ENCODE measurements at places on chromosomes 16 and 17.

DNA sequence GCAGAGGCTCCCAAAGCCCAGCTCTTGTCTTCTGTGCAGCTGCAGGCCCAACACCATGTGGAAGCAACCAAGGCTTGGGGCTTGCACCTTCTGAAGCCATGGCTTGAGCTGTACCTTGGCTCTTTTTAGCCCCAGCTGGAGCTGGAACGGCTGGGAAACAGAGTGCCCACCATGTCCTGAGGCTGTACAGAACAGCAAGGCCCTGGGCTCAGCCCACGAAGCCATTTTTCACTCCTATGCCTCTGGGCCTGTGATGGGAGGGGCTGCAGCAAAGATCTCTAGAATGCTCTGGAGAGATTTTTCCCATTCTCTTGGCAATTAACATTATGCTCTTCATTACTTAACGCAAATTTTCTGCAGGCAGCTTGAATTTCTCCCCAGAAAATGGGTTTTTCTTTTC lies 68.1 kb downstream of the CDRT15 start:
- no peak for DNase-seq

DNA sequence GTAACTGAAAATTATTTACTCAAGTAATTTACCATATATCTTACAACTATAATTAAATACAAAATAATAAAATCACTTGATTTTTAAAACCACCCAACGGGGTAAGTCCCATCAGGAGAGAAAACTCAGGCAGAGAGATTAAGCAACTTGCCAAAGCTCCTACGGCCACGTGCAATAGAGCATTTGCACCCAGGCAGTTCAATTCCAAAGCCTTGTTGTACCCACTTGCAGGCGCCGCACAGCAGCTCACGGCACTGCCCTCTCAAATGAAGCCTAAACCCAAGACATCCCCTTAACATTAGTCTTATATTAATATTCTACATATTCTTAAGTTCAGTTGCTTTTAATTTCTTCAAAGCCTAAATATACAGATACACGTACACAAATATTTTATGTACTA lies 75.7 kb downstream of the SPAG9 start:
- no peak for DNase-seq

- DNase-seq = no peak
These were observed 24.9 kb downstream of the RAB11FIP3 start for GRCh38 chr16:450385-450784.

DNA sequence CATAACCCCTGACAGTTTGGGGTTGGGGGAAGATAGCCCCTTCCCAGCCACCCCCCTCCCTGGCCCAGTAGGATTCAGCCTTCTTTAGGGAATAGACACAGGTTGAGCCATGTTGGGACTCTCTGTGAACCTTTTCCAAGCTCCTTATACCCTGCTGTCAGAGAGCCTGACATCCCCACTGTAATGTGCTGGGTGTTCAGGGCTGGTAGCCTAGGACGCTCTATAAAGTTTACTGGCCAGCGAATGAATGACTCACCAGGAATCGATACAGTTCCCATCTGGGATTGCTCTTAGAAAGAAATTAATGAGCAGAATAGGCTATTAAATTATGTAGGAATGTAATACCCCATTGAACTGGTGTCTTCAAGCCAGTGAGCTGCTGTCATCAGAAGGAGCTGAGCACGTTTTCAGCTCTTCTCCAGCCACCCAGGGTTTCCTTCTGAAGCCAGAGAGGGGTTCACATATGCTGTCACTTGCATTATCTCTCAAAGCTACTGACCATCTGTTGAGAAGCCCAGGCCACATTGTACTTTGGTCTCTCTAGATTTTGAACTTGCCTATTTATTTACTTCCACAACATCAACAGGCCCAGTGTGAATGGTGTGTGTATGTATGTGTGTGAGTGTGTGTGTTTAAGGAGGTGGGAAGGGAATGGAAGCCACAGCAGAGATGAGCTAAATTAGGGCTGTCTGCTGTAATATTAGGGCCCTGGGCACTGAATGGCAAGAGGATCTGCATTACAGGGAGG lies 64.9 kb downstream of the SPACA3 start:
- DNase-seq = no peak

GRCh38 chr16:71917900-71918299 lies 22.6 kb downstream of the IST1 start:
- DNase-seq = no peak

- no peak for DNase-seq
These were observed 4.0 kb upstream of the BRD7 start for GRCh38 chr16:50372611-50373344.

DNA sequence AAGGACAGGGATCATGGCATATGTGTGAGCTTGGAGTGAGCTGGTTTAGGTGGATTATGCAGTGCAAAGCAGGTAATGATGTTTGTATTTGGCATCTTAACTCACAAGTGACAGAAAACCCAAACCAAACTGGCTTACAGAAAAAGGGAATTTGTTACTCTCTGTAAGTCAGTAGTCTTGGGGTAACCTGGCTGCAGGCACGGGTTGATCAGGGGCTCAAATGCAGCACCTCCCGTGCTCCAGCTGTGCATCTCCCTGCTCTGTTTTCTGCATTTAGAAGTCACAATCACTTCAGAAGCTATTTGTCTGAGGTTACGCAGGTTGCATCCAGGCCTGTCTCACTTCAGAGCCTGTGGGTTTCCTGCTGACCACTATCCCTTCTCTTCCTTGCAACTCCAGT lies 354.3 kb downstream of the CPPED1 start:
- no peak for DNase-seq

- peak; percentile 18 for DNase-seq
These were observed 573 bp downstream of the CTDNEP1 start for GRCh38 chr17:7250695-7251627.

DNA sequence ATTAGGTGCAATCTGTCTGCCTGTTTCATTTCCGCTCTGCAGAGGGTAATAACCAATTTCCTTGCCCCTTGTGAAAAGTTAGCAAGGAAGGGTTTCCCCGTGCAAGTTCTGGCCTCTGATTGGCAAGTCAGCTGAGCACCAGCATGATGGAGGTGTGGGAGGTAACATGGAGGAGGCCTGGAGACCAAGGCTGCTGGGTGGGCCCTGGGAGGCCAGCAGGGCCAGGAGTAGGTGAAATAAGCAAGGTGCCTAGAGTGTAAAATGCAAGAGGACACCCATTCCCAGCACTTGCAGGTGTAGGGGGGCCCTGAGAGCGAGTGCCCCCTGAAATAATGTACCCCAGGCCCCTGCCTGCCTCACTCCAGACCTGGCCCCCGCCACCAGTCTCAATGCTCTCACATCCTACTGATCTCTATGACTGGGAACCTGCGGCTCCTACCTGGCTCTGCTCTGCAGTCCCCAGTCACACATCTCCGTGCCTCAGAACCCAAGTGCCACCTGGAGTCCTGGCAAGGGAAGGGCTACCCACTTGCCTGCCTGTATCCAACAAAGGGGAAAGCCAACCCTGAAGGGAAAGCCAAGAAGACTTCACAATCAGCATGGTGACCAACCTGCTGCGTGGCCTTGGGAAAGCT lies 116.2 kb downstream of the C16orf78 start:
- no peak for DNase-seq

DNA sequence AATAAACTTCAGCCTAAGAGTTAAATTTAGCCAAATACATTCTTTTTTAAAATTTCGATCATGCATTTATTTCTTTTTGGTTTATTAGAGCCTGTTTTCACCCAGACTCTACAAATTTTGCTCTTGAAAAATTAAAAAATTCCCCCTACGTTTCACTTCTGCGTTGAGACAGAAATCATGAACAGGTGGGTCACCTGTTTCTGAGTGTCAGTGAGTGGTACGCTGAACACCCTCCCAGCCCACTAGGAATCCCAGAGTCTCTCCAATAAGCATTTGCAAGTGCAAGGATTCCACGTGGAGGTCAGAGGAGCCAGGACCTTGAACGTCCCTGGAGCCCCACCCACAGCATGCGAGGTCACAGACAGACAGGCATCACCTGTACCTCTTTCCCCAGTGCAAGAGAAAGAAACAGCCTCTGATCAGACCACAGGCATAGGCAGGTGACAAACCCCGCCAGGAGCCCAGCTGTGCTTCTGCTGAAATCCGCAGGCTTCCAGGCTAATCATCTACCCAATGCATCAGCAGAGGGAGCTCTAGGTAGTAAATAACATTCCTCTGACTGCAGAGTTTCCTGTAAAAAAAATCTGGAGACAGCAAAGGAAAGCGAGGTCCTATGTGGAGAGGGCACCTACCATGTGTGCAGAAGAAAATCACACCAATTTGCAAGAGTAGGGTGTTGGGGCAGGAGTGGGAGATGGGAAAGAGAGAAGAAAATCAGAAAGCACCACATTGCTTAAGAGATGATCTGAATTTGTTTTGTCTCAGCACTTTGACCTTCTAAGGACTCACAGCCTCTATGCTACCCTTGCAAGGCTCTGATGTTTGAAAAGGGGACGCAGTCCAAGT lies 5.9 kb upstream of the XYLT1 start:
- peak; percentile 66 for DNase-seq

DNA sequence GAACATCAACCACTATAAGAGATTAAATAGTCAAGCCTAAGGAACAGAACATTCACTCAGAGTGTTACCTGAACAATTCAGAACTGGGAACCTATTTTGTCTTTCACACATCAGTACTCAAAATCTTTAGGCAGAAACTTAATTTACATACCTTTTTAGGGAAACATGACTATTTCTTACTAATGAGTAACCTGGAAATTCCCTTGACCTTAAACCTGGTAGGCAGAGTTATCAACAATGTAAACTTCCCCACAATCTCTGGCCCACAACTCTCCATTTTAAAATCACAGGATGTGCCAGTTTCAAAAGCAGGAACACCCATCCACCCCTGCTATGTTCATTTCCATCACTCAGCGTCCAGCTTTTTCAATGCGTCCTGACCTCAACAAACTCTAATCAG lies 132.9 kb upstream of the ANKFN1 start:
- no peak for DNase-seq

- DNase-seq = no peak
These were observed 189.4 kb downstream of the RAB11FIP4 start for GRCh38 chr17:31580706-31581490.

DNA sequence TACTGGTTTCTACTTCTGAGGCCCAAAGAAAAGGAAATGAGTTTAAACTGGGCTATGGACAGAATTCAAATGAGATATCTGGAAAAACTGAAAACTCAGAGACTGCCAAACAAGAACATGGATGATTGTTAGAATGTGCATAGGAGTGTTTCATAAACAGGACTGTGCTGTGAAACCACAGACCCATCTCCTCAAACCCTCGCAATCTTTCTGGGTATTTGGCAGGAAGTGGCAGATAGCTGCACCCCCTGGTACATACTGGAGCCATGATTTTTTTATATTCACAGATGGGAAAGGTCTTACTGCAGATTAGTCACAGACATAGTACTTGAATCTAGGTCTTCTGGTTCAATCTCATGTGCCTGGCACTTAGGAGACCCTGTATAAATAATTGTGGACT lies 145.0 kb downstream of the CCDC182 start:
- no peak for DNase-seq

- DNase-seq = no peak
These were observed 10.7 kb downstream of the TLE7 start for GRCh38 chr16:71431176-71431575.

DNA sequence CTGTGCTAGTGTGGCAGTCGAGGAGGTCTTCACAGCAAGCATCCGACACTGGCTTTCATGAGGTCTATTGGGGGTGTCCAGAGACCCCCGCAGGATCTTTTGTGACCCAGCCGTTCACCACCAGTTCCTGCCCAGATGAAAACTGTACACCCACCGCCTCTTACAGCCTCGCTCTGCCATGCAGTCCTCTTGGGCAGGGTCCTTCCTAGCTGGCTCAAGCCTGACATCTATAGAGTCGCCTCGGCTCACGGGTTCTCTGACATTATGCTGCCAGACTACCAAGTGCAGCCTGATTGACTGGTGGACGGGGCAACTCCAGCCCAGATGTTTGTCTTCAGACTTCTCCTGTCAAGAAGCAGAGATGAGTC lies 14.6 kb upstream of the CLEC10A start:
- DNase-seq = no peak

DNA sequence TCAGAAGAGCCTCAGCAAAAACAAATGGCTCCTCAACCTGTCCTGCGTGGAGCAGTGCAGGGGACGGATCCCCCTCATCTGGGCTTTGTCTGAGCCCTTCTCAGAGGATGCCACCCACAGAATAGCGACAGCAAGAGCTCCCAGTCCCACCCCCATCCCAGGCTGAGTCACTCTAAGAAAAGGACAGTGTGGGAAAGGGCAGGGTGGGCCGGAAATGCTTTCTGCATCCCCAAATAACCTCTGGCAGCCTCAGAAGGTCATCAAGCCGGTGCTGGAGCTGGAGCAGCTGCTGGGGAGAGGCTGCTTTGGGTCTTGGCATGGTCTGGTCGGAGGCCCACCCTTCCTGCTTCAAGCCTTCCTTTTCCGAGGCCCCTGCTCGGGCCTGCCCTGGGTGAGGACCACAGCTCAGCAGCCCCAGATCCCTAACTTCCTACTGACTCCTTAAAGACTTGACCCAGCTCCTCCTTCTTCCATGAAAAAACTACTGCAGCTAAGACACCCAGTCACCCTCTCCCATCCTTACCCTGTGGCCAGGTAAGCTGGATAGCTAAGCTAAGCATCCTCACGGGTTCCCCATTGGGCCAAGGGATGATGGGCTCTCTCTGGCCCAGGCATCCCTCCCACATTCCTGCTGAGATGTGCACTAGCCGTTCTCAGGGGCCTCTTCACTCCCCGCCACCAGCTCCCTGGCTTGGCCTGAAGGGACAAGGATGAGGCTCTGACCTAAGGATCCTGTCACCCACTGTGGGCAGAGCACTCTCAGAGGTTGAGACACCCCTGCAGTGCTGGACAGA lies 8.7 kb downstream of the SLC12A4 start:
- DNase-seq = no peak

GRCh38 chr17:38324141-38324697 lies 19.5 kb downstream of the GPR179 start:
- no peak for DNase-seq

GRCh38 chr16:65728167-65728566 lies 606.3 kb upstream of the CDH11 start:
- DNase-seq = no peak

- no peak for DNase-seq
These were observed 282.2 kb downstream of the MAP2K6 start for GRCh38 chr17:69696650-69697049.

- DNase-seq = no peak
These were observed 85.4 kb downstream of the GAS7 start for GRCh38 chr17:10112962-10113361.

GRCh38 chr16:82201926-82202325 lies 31.9 kb upstream of the MPHOSPH6 start:
- DNase-seq = no peak

DNA sequence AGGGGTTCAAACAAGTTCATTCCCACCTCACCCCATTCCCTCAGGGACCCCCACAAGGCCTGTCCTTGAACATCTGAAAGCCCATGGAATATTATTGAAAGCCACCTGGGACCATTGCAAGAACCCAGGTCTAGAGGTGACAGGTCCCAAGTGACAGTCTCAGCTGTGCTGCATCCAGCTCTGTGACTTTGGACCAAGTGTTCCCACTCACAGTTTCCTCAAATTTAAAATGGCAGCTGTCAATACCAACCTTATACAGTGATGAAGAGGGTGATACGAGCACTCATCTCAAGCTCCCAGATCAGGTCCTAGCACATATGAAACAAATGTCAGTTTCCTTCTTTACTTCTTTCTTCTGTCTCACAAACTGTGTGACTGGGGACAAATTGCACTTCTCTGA lies 9.1 kb downstream of the ERAL1 start:
- DNase-seq = no peak

- no peak for DNase-seq
These were observed 104.6 kb upstream of the ZFHX3 start for GRCh38 chr16:73152386-73153125.

- DNase-seq = no peak
These were observed 687 bp upstream of the NARF start for GRCh38 chr17:82457929-82458178.

Measured in NAMALWA (cell line).